Activated T-cell treated with anti-CD3 and anti-CD28 coated beads for 48 hours (primary cell): ENCODE measurements at places on chromosomes 7 and 10.

- no peak for DNase-seq
Observed at GRCh38 chr10:11153245-11153644, 135.6 kb downstream of the CELF2 start.

DNA sequence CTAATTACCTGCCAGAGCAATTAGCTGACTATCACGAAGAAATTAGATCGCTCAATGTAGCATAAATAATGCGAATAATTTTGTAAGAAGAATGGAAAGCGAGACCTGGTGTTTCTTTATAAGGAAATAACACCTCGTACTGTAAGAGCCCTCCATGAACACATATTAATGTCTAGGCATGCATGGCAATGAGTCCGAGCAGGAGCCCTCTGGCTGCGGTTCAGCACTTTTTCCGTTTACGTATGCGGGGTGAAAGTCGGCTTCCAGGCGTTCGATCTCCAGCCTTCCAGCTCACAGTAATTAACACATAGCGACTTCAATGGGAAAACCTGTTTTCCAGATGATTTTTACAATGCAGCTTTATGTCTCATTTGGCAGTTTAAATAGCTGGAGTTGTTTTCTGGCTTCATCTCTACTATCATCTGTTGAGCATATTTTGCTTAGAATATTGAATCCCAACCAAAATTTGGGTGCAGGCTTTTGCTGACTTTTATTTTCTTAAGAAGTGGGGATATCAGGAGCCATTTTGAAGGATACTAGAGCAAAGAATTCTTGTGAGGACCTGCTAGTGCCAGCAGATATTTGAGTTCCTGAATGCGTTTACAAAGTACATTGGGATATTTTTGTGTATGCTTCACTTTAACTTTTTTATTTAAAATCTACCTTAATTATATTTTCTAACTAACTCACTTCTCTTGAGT lies 7.2 kb upstream of the SP8 start:
- no peak for DNase-seq

DNA sequence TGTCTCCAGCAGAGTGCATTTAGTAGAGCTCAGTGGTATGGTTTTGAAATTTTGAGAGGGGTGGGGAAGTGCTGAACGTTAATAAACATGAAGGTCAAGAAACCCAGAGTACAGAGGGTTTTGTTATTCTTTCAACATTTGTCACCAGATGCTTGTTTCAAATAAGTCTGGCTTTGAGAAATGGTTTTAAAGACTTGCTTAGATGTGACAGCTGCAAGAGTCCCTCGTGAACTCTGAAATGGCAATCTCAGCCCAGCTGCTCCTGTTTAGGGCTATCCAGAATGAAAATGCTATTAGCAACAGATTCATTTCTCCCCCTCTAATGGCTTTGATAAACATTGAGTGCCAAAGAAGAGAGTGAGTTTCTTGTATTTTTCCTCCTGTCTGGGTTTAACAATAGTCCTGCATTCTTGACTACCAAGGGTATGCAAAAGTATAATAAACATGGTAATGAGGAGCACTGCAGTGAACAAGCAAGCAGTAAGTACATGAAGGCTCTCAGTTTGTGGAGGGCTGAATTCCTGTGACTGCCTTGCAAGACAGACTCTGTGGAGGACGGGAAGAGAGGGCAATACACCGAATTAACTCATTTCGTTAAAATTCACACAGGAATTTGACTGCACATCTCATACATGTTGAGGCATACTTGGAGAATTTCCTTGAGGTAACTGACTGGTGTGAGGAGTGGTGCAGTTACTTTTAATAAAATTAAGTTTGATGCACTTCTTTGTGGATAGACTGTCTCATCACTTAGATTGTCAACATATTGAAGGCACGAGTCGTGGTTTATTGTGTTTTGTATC lies 490.9 kb downstream of the REEP3 start:
- no peak for DNase-seq

DNA sequence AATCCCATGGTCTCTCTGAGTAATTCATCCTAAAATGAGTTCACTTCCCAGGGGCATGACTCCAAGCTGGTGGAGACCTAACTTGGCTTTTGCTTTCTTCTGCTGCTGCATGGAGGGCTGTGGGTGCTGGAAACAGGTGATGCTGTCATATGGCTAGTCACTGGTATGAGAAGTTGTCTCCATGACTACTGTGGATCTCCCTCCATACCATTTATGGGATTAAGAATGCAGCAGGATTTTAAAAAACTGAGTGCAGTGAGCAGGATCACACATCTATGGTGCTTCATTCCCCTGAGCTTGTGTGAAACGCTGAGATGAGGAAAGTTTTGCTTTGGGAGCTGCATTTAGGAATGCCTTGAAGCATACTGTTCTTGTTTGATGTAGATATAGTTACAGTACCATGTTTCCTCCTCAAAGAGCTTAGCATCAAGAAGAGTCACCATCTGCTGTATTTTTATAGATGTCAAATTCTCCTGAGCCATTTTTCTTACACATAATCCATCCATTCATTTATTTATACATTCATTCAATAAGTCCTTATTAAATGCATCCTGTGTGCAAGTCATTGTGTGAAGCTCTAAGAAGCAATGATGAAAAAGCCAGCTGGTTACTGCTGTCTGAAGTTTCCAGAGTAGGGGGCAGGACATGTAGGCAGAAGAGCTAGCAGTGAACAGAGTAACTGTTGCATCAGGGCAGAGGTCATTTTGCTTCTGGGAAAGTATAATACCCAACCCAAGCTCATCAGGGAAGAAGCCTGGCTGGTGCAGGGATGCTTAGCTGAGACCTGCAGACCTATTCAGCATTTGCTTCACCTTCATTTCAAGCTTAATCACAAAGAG lies 534.8 kb downstream of the AUTS2 start:
- DNase-seq: no peak

DNA sequence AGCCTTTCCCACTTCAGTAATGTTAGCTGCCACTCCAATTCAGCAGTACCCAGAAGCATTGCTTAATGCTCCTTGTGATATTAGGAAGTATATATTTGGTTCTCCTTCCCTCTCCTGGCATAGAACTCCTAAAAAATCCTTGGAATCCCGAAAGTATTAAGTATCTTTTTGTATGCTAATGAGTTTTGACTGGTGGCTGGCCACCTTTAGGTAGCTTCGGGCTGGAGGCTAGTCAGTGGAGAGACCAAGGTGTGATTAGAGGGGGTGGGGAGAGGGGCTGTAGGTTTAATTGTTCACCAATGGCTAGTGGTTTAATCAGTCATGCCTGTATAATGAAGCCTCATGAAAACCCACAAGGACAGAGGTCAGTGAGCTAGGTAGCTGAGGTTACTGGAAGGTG lies 12.2 kb downstream of the COMTD1 start:
- no peak for DNase-seq
